ENCODE measurements at places on chromosomes 6 and 20. TPM values are rescaled to one million over a fixed set of nuclear protein-coding genes. Genes with fewer than 3 reads are reported as not detected.

SGK2 gene
- not detected for total RNA-seq

SOX18 gene
- total RNA-seq: 52.4 TPM

GRM1 gene
- total RNA-seq: not detected

TP53TG5 gene
- total RNA-seq: not detected

C6orf15 gene
- 0.33 TPM for total RNA-seq

SLC35F1 gene
- under 0.01 TPM for total RNA-seq

ISM1 gene
- total RNA-seq: not detected

BCAS1 gene
- total RNA-seq: not detected

Data from vein endothelial cell (primary cell).